Naive B cell (primary cell): ENCODE measurements at places on chromosomes 11 and 22. TPM values are rescaled to one million over a fixed set of nuclear protein-coding genes. Genes with fewer than 3 reads are reported as not detected.

OR52A1 gene
- not detected for polyA plus RNA-seq

DNA sequence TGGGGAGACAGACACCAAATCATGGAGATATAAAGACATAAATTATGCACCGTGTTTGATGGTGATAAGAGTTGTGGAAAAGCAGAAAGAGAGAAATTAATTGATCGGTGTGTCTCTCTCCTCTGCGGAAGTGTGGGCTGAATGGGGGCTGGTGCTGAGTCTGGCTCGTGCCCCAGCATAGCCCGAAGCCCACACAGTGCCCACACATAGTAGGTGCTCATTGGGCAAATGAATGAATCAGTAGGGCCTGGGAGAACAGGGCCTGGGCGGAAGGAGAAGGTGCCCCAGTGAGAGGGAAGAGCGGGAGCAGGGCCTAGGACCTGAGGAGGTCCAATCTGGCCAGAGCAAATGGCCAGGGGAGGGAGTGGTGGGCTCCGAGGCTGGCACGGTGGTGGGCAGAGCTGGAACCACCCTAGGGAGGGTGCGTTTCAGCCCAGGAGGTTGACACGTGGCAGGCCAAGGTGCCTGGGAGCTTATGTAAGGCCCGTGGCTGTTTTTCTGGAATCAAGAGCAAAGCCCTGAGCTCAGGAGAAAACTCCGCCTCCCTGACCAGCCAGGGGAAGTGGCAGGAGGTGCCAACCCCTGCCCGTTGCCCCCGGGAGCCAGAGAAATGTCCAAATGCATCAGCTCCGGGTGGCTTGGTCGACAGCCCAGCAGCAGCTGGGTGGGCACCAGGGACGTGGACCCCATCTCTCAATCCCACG is 2.1 kb upstream of the CACNA1I start:
- no peak overlapping the region for H3K4me3 ChIP-seq
- H3K36me3 ChIP-seq = peaks cover 10% of the 10 kb centered on the region
- peaks cover 19% of the 10 kb centered on the region for H3K27me3 ChIP-seq
- H3K27ac ChIP-seq = no peak overlapping the region

GTSE1 gene
- not detected for polyA plus RNA-seq

DNA sequence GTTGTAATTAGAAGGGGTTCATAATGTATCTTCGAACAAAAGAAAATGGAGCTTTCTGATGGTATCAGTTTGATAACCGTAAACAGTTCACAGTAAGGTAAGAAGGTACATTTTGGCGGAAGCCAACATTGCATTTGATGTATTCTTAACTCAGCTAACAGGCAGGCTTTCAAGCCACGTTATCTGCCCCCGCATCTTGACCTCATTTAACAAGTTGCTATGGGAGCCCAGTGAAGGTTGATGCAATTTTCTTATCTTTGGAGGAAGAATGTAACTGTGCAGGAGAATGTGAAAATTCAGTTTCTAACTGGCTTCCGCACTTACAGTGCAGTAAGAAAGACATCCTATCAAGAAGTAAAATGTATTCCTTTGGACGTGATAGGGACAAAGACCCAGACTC is 110.6 kb downstream of the ETS1 start:
- peak overlapping the region; percentile 54 for H3K27ac ChIP-seq
- H3K36me3 ChIP-seq = peaks cover 88% of the 10 kb centered on the region
- peak overlapping the region; percentile 13 for H3K4me3 ChIP-seq
- no peak for DNase-seq
- peaks cover 100% of the 10 kb centered on the region for H3K4me1 ChIP-seq
- no peaks in the 10 kb centered on the region for H3K27me3 ChIP-seq

ANO3 gene
- not detected for polyA plus RNA-seq

GLYAT gene
- not detected for polyA plus RNA-seq
